ENCODE measurements at places on chromosomes 1 and 21.
A peak's percentile ranks its signal among the peaks of the same experiment; 100 is the strongest.

GRCh38 chr1:92792340-92792782 is 7.5 kb upstream of the EVI5 start:
- DNase-seq, result no peak

- no peak for DNase-seq
These were observed 22.7 kb downstream of the CLDN8 start for GRCh38 chr21:30193201-30193600.

DNA sequence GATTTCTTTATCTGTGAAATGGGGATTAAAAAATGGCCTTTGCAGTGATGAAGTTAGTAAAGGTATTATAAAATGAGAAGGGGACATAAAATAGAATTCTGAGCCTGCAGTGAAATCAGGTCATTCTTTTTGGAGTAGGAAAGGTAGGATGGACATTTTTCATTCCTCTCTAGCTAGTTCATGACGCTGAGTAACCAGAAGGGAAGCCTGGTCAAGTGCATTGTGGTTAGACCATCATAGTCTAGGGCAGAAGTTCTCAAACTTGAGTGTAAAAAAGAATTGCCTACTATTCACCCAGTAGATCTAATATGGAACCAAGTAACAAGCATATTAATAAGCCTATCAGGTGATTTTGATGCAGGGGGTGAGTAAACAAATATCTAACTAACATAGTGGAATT is 50.8 kb downstream of the TGFB2 start:
- DNase-seq, result no peak

- no peak for DNase-seq
These were observed 645.6 kb upstream of the ADGRL2 start for GRCh38 chr1:81155131-81155530.

DNA sequence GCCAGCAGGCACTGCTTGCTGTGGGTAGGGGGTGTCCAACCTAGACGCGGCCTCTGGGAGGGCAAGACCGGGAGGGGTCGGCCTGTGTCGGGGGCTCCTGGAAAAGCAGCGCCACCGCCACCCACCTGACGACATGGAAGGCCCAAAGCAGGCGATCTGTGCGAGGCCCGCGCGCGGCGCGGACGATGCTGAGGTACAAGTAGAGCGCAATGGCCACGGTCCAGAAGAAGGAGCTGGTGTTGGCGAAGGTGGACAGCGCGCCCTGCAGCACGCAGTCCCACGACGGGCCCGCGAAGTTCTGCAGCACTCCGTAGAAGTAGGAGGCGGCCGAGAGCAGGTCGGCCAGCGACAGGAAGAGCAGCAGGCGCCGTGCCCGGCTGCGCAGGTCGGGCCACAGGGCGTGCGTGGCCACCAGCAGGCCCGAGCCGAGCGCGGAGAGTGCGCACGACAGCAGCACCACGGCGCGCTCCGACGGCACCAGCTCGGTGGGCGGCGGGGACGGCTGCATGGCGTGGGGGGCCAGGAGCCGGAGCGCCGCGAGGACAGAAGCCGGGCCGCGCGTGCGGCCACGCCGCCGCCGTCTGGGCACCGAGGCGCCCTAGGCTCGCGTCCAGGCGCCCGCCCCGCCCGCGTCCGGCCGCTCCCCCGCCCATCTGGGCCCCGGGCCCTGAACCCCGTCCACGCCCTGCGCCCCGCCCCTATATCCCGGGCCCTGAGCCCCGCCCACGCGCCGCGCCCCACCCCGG is at the start of gene GPR157:
TSS of gene GPR157 (minus strand) at position 583 of the 746 bp plus-strand sequence. CDS start at position 508, 75 bp downstream.
- DNase-seq, result peak; percentile 69

- DNase-seq, result no peak
These were observed 129.0 kb upstream of the TMPRSS2 start for GRCh38 chr21:41636636-41637630.

DNA sequence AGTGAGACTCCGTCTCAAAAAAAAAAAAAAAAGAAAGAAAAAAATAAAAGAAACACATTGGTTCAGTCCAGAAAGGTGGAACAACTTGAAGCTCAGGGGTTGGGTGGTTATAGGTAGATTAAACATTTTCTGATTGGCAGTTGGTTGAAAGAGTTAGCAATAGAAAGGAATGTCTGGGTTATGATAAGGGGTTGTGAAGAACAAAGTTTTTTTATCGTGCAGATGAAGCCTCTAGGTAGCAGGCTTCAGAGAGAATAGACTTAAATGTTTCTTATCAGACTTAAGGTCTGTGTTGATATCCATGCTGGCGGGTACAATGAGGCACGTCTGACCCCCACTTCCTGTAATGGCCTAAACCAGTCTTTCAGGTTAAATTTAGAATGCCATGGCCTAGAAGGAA is 45.0 kb upstream of the PDE9A start:
- no peak for DNase-seq

DNA sequence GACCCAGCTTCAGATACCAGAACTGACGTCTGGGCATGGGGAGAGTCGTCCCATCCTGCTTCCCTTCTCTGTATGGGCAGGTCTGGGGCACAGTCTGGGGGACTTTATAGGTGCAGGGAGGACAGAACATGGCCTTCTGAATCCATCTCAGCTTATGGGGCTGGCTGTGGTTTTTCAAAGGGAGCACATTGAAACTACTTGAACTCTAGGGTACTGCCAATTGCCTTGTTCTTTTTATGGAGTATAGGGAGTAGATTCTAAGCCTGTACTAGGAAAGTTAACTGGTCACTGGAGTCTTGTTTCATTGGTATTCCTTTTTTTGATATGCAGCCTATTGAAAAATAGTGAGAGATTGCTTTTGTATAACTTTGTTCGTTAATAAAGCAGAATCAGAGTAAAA is 90.2 kb downstream of the ATP5PO start:
- no peak for DNase-seq

DNA sequence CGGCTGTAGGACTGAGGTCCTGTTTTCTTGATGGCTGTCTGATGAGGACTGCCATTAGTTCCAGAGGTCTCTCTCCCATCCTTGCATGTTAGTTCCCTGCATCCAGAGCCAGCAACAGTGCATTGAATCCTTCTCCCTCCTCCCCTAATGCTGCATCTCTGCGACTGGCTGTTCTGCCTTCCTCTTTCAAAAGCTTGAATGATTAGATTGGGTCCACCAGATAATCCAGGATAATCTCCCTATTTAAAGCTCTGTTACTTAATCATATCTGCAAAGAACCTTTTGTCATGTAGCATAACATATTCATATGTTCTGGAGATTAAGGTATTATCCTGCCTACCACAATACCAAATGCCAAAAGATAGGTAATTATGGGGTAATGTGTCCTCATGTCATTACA is 377.5 kb downstream of the GPATCH2 start:
- no peak for DNase-seq

DNA sequence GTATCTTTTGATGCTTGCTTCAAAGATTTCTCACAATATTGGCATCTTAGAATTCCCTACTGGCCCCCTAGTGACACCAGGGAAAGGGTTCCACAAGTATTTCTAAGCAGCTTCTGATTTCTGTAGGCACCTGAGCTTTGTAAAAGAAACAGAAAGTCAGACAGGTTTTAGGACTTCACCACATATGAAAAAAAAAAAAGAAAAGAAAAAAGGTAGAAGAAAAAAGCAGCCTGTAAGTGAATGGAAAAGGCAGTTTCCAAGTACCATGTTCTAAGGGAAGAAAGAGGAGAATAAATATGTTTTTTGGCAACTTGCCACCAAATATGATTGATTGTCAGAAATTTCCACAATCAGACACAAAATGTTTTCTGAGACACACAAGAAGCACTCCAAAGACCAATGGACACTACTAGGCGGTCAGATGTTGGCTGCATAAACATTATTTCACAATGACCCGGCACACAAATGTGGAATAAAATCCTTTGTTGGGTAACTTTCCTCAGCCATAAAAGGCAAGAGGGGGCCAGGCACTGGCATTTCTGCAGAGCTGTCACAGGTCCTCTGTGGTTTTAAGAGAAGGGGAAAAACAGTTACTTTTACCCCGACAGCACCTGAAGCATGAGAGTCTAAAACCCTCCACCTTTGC is 12.7 kb upstream of the CPLANE2 start:
- DNase-seq, result no peak

DNA sequence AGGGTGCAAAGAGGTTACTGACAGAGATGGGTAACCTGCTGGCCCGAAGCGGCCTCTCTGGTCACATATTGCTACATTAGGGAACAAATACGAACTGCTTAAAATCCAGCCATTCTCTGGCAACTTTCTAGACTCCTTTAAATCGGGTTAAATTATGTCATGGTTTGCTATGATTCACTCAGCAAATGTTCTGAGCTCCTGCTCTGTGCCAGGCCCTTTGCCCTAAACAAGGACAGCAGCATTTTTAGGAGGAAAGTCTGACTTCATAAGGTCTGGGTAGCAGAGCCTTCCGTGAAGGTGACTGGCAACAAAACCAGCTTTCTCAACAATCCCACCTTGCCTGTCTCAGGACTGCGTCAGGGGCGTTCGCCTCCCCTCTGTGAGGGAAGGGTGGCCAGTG is 15.4 kb downstream of the ZP4 start:
- DNase-seq, result no peak

- no peak for DNase-seq
These were observed 18.3 kb downstream of the IL6R start for GRCh38 chr1:154423304-154423987.

- no peak for DNase-seq
These were observed 192.2 kb downstream of the DYRK1A start for GRCh38 chr21:37558676-37559211.

GRCh38 chr1:164473544-164473943 is 85.4 kb upstream of the PBX1 start:
- DNase-seq, result no peak

DNA sequence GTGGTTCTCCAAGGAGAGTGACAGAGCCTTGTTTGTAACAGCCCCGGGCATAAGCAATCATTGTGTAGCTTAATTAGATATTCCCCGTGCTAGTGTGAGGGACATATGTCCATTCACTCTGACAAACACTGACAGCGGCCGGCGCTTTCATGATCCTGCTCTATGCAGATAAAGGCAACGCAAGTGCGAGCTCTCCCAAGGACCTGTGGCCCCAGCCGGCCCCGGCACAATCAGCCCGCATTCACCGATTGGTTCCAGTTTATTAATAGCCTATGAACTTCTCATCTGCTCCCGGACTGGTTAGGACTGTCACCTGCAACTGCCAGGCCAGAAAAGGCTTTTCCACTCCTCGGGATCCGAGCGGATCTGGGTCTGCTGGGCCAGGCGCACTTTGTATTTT is 18.0 kb upstream of the OLIG1 start:
- no peak for DNase-seq

All from activated T-cell treated with anti-CD3 and anti-CD28 coated beads for 24 hours (primary cell).